ENCODE measurements at places on chromosomes 16 and 17. TPM values are rescaled to one million over a fixed set of nuclear protein-coding genes. Genes with fewer than 3 reads are reported as not detected.

DNA sequence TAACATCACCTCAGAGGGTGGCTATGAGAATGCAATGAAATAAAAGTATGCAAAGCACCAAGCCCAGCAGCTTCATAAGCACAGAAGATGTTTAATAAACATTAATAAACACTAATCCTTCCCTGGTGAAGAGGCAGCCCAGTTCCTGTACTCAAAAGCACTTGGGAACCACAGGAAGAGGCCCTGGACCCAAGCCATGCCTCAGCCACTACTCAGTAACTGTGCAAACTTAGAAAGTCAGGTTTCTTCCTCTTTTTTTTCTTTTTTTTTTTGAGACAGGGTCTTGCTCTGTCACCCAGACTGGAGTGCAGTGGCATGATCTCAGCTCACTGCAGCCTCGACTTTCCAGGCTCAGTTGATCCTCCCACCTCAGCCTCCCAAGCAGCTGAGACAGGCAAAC lies 5.3 kb downstream of the ARHGAP17 start:
- no peaks in the 10 kb centered on the region for H3K27me3 ChIP-seq
- peak overlapping the region; percentile 68 for H3K27ac ChIP-seq
- peaks cover 62% of the 10 kb centered on the region for H3K4me1 ChIP-seq
- peaks cover 51% of the 10 kb centered on the region for H3K36me3 ChIP-seq

DNA sequence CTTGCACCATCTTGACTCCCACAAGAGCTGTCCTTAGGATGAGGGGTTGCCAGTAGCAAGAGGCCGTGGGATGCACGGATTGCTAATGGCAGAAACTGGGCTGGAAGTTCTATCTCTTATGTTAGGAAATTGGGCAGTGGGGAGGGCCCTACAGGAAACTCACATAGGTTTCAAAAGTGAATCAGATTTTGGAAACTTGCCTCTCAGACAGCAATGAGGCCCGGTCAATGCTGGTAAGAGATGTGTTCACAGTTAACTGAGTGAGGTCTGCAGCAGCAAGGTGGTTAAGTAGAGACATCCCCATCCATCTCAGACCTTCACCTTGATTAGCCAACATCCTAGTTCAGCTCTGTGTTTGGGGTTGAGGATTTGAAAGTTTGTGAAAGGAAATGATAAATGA lies 164.7 kb downstream of the ABCA8 start:
- peaks cover 28% of the 10 kb centered on the region for H3K27me3 ChIP-seq
- DNase-seq, result no peak
- peaks cover 2% of the 10 kb centered on the region for H3K36me3 ChIP-seq

- peaks cover 18% of the 10 kb centered on the region for H3K4me1 ChIP-seq
- peaks cover 14% of the 10 kb centered on the region for H3K36me3 ChIP-seq
- H3K4me3 ChIP-seq, result no peak overlapping the region
- H3K27ac ChIP-seq, result no peak overlapping the region
Measured at GRCh38 chr17:57696050-57696449, 49.0 kb downstream of the CCDC182 start.

The ATP1B2 gene
- total RNA-seq, result not detected

- H3K36me3 ChIP-seq, result no peaks in the 10 kb centered on the region
- H3K4me3 ChIP-seq, result no peak overlapping the region
- H3K27me3 ChIP-seq, result peaks cover 22% of the 10 kb centered on the region
- H3K27ac ChIP-seq, result peak overlapping the region; percentile 35
Measured at GRCh38 chr16:26795184-26795583, 271.5 kb upstream of the C16orf82 start.

Data from activated CD8-positive, alpha-beta T cell treated with anti-CD3 and anti-CD28 coated beads, Interleukin-2, amount 10 ng/mL, durations not matched to agents 7 days and 5 days (primary cell).